ENCODE measurements at places on chromosomes 7 and 10.
A peak's percentile ranks its signal among the peaks of the same experiment; 100 is the strongest.

DNA sequence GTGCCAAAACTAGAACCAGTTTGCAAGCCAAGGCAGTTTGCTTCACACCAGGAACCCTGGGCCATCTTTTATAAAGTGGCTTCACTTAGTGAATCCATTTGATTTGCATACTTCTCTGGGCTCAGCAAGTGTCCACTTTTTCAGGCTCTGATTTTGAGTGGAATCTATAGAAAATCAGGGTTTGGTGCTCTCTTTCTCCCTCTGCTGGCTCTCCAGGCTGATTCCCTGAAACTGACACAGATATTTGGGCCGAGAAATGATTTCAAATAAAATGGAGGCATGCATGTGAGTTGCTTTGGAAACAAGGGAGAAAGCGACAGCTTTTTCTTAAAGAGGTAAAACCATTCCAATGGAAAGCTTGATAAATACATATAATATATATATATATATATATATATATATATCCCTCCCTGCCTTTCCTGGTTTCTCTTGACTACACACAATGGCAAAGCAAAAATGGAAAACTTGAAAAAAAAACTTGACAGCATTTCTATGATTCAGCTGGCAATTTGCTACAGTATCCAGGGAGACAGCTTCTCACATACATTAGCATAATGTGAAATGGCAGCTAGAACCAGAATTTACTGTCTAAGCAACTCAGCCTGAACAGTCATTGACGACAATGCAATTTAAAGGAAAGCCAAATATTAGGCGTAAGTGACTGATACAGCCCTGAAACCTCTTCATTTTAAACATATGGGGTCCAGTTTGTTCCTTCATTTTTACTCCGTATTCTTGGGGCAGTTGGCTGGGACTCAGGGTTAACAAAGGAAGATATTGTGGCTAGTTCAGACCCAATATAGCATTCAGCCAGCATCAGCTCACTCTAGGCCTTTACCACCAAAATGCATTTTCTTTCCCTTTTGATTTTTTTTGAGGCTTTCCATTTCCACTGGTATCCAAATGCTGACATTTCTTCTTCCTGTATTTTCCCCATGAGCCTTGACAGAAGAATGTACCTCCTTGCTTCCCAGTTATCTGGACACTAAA lies 188.5 kb downstream of the TMEM178B start:
- DNase-seq, result no peak

- DNase-seq, result no peak
Observed at GRCh38 chr7:135076882-135077281, 71.0 kb upstream of the TMEM140 start.

DNA sequence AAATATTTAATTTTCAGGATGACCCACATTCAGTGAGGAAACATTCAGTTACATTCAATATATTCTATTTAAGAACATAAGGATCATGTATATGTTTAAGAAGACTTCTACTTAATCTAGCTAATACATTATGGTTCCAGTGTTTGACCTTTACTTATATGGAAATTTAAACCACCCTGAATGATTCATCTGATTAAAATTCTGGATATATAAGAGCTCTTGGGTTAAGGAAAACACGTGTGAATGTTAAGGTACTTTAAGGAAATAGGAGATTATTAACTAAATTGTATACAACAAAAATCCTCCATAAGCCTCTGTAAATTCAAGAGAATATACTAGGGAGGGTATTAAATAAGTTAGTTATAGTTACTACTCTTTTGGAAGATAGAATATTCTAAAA lies 40.9 kb downstream of the HDAC9 start:
- DNase-seq, result no peak

DNA sequence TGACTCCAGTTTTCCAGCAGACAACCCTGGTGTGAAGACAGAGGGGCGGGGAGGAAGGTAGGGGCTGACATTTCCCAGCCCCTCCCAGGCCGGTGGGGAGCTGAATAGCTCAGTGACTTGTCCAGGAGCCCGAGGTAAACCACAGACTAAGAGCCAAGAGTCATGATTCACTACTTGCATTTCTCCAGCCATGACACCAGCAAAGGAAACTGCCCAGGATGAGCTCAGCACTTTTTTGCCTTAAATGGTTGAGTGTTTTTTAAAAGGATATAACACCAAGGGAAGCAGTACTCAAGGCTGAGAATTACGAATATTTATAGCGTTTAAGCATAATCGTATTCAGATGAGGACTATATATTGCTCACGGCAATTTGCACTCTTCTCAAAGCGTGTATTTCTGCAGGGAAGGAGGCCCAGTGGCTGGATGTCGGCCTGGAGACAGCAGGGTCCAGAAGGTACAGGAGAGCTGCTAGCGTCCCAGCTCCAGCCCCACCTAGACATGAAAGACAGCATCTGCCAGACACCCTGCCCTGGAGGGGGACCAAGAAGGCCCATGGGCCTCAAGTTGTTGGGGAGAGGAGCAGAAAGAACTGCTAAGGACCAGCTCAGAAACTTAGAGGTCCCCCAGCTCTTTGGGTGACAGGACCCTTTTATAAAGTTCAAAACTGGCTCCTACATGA lies 141.4 kb downstream of the GRID1 start:
- no peak for DNase-seq

- DNase-seq, result no peak
Observed at GRCh38 chr10:8159341-8160165, 105.1 kb downstream of the GATA3 start.

GRCh38 chr10:4334015-4334414 lies 492.0 kb upstream of the AKR1E2 start:
- no peak for DNase-seq

DNA sequence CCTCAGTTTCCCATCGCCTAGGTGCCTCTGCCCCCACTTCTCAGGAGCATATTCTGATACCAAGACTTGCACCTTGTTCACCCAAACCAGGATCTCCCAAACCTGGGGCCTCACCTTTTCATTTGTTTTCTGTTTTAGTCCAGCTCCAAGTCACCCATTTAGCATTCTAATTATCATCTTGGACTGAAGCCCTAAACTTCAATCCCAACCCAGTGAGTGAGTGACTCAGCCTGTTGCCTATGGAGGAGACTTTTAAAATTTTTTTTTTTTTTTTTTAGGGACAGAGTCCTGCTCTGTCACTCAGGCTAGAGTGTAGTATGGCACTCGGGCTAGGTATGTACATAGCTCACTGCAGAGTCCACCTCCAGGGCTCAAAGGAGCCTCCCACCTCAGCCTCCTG lies 378.9 kb upstream of the AUTS2 start:
- no peak for DNase-seq

DNA sequence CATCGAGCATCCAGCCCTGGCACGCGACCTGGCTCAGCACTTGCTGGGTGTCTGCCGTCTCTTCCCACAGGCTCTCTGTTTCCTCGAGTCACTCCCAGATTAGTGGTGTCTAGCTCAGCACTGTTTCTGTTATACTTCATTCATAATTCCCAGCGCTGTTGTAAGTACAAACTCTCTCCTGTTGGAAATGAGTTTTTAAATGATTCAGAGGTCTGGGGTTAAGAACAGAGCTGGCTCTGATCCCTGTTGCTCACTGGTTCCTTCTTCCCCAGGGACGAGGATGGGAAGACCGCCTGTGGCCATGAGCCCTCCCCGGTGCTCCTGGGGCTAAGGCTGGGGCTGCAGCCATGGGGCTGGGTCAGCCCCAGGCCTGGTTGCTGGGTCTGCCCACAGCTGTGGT lies 17.3 kb upstream of the C10orf95 start:
- no peak for DNase-seq

GRCh38 chr7:92781117-92781720 lies 55.2 kb downstream of the CDK6 start:
- no peak for DNase-seq

DNA sequence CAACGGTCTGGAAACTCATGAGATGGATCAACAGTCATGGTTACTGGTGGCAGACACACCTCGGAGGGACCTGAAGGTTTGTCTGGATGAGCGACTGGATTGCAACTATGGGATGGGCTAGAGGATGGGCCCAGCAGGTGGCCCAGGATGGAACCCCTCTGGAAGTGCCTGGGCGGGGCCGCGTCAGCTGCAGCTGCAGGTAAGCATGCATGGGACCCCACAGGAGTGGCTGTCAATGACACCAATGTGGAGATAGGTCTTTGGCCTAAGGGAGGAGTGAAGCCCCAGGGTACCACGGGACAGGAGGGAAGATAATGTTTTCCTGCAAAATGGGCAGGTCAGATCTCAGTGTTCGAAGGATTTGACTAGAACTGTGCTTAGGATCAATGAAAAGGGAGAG lies 103.4 kb downstream of the LANCL2 start:
- DNase-seq, result no peak

DNA sequence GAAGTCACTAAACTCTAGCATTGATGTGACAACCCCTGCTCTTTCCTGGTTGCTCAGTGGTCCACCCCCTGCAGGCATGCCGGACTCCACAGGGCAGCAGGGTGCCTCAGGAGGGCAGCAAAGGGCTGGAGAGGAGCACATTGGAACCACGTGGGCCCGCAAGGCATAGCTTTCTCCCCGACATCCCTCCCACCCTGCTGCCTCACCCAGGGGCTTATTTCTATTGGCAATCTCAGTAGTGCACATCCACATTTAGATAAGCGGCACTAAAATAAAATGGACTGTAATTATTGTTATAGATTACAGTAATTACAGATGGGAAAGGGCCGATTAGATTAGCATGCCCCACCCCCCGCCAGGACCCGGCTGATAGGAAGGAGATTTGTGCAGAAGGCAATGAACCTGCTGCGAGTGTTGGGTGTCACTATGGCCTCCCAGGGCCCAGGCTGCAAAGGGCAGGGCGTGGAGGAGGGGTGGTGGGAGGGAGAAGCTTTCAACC lies 580.1 kb downstream of the GRID1 start:
- no peak for DNase-seq

GRCh38 chr10:79237454-79238157 lies 109.7 kb upstream of the PPIF start:
- no peak for DNase-seq

- no peak for DNase-seq
Observed at GRCh38 chr7:20173828-20174227, 43.4 kb downstream of the MACC1 start.

- no peak for DNase-seq
Observed at GRCh38 chr10:110445871-110446270, 51.8 kb upstream of the DUSP5 start.

GRCh38 chr7:127833641-127834040 lies 181.6 kb downstream of the SND1 start:
- DNase-seq, result no peak

DNA sequence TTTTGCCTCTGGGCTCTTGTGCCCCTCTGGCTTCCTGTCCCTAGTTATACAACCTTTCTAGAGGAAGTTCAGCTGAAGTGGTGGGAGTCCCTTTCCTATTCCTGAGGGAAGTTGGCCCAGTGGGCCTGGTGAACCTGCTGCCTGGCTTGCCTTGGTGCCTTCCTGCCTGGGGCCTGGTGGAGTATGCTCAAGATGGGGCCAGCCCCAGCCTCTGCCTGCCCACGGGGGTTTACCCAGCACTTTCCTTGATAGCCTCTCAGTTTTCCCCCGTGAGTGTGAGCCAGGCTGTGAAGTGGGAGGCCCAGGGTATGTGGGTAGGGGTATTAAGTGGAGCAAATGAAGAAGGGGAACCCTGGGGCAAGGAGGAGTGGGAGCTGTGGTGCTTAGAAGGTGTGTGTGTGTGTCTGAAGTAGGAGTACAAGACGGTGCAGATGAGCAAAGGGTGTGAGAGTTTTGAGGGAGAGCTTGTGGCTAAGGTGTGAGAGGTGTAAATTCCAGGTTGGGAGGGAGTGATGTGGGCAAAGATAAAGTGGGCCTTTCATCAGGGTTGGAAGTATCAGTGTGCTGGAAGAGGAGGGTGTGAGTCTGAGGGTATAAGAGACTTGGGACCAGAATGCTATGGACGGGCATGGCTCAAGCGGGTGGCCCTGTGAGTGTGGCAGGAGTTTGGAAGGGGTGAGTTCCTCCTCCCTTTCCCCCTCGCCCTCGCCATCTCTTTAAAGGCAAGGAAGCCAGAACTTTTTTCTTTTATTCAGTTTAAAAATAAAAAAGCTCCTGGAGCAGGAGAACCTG lies 10.9 kb upstream of the PAX2 start:
- DNase-seq, result no peak

DNA sequence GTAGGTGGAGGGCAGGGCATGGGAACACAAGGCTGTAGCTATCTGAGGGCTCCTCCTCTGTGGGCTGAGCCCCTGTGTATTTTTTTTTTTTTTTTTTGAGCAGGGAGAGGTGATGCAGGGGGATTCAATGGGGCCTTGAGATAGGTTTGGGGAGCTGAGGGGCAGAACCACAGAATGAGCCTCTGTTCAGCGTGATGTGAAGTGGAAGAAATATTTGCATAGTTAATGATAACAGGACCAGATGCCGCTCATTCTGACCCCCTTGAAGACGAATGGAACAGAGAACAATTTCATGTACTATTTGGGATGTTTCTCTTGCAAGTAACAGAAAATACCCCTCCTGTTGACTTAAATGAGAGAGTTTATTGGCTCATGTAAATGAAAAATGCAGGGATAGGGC lies 69.7 kb upstream of the EMX2 start:
- no peak for DNase-seq

- no peak for DNase-seq
Observed at GRCh38 chr10:1434202-1434601, 303.1 kb downstream of the ADARB2 start.

DNA sequence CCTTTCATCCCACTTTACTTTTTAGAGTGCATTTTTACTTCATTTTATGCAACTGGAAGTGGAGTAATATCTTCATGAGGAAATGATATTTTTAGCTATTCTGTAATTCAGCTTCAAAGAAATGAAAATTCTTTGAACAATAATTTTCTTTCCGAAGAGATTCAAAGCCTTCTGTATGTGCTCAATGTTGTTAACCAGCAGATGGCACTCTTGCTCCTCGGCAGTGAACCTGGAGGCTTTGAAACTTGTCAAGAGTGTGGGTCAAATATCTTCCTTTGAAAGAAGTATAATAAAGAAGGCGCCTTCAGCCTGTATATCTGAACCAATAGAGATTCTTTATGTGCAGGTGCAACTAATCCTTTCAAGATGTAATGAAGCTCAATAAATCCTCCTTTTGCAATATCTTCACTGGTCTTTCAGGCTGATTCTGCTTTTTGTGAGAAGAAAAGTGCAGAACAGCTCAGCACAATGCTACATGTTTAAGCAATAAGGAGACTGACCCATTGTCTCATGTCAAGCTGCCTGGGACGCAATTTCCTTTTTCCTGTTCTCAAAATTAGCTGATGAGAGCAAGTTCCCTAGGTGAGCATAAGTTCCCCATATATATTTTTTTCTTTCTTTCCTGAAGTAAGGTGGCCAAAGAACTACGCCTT lies 258.4 kb downstream of the SEMA3A start:
- peak; percentile 3 for DNase-seq

GRCh38 chr7:21076054-21076453 lies 289.4 kb upstream of the SP8 start:
- DNase-seq, result no peak

- no peak for DNase-seq
Observed at GRCh38 chr7:131952365-131952764, 395.9 kb upstream of the PODXL start.
